ENCODE measurements at places on chromosomes 13 and 19. TPM values are rescaled to one million over a fixed set of nuclear protein-coding genes. Genes with fewer than 3 reads are reported as not detected.

DNA sequence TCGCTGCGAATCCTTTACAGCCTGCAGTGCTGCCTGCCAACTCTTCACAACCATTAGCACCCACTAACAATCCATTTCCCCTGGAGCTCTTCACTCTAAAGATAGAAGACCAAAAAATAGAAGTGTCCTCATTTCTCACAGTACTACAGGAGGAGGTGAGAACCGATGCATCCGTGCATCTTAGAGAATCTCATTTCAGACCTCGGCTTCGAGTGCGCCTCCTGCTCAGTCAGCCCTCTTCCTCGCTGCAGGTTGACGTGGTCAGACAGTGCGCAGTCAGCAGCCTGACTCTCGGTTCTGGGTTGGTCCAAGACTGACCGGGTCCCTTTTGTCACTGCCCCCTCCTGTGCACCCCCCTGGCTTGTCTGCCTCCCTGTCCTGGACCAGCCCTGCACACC lies 85.3 kb downstream of the RAB20 start:
- DNase-seq: no peak
- no peak overlapping the region for H3K4me3 ChIP-seq
- no peaks in the 10 kb centered on the region for H3K4me1 ChIP-seq
- no peak overlapping the region for H3K27ac ChIP-seq
- no peaks in the 10 kb centered on the region for H3K27me3 ChIP-seq
- H3K36me3 ChIP-seq: no peaks in the 10 kb centered on the region

The CD70 gene
- 45.4 TPM for total RNA-seq

DNA sequence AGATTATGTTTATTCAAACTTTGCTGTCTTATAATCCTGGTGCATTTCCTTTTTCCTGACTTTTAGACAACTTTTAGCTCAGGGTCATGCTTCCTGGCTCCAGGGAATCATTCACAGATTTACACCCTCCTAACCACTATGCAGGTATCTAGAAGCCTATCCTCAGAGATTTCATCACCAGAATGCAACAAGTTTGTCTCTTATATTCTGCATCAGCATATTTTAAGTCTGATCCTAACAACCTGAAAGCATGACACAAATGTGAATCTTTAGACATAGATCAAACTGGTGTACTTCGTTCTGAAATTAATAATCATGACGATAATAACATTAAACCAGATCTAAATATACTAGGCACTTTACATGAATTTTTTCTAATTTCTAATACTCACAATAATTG lies 100.0 kb downstream of the TRPC4 start:
- H3K27ac ChIP-seq: no peak overlapping the region
- no peak for DNase-seq
- no peaks in the 10 kb centered on the region for H3K4me1 ChIP-seq
- no peak overlapping the region for H3K4me3 ChIP-seq
- H3K36me3 ChIP-seq: no peaks in the 10 kb centered on the region

- H3K4me1 ChIP-seq: peaks cover 4% of the 10 kb centered on the region
- no peak within 1 kb of the TSS for H3K4me3 ChIP-seq
- no peak for DNase-seq
- H3K36me3 ChIP-seq: no peaks in the 10 kb centered on the region
- no peaks in the 10 kb centered on the region for H3K27me3 ChIP-seq
- no peak within 1 kb of the TSS for H3K27ac ChIP-seq
Measured at GRCh38 chr19:12751635-12752034, at the start of gene BEST2. Gene BEST2, plus strand, starts transcription at chr19:12751791. Its CDS starts 802 bp downstream, at chr19:12752593.

The WASF3 gene
- 20.2 TPM for total RNA-seq

- H3K27ac ChIP-seq: peak overlapping the region; percentile 94
- H3K4me1 ChIP-seq: peaks cover 49% of the 10 kb centered on the region
- peaks cover 3% of the 10 kb centered on the region for H3K36me3 ChIP-seq
- peak overlapping the region; percentile 89 for H3K4me3 ChIP-seq
- H3K27me3 ChIP-seq: no peaks in the 10 kb centered on the region
- DNase-seq: no peak
Measured at GRCh38 chr19:46862974-46863632, 2.3 kb downstream of the ARHGAP35 start.

The MEIOSIN gene
- total RNA-seq: not detected

- no peak overlapping the region for H3K4me3 ChIP-seq
- H3K36me3 ChIP-seq: no peaks in the 10 kb centered on the region
- DNase-seq: no peak
- H3K4me1 ChIP-seq: no peaks in the 10 kb centered on the region
Measured at GRCh38 chr13:111129465-111130115, 14.5 kb downstream of the ARHGEF7 start.

GRCh38 chr19:6227936-6228325 lies 51.8 kb downstream of the MLLT1 start:
- H3K4me1 ChIP-seq: no peaks in the 10 kb centered on the region
- no peaks in the 10 kb centered on the region for H3K36me3 ChIP-seq
- H3K4me3 ChIP-seq: no peak overlapping the region

GRCh38 chr13:114259974-114260373 lies 21.4 kb upstream of the UPF3A start:
- no peak overlapping the region for H3K4me3 ChIP-seq
- H3K4me1 ChIP-seq: no peaks in the 10 kb centered on the region
- no peak overlapping the region for H3K27ac ChIP-seq

The SLC25A41 gene
- 0.21 TPM for total RNA-seq

The FCER2 gene
- total RNA-seq: 0.15 TPM

GRCh38 chr13:90806016-90806615 lies 541.4 kb upstream of the MIR17HG start:
- H3K36me3 ChIP-seq: no peaks in the 10 kb centered on the region
- no peak overlapping the region for H3K27ac ChIP-seq
- no peak for DNase-seq
- H3K27me3 ChIP-seq: no peaks in the 10 kb centered on the region
- H3K4me3 ChIP-seq: no peak overlapping the region

GRCh38 chr19:542173-542866 lies 1.5 kb upstream of the GZMM start:
- no peak overlapping the region for H3K27ac ChIP-seq
- no peak overlapping the region for H3K4me3 ChIP-seq
- no peaks in the 10 kb centered on the region for H3K27me3 ChIP-seq
- H3K4me1 ChIP-seq: no peaks in the 10 kb centered on the region
- no peak for DNase-seq

- H3K27me3 ChIP-seq: no peaks in the 10 kb centered on the region
- H3K4me1 ChIP-seq: no peaks in the 10 kb centered on the region
- H3K4me3 ChIP-seq: no peak overlapping the region
- H3K27ac ChIP-seq: no peak overlapping the region
Measured at GRCh38 chr13:42715909-42716308, 65.5 kb upstream of the FAM216B start.

GRCh38 chr19:17305216-17305516 lies 506 bp upstream of the MRPL34 start:
- no peaks in the 10 kb centered on the region for H3K27me3 ChIP-seq
- peak overlapping the region; percentile 7 for H3K4me3 ChIP-seq
- peaks cover 2% of the 10 kb centered on the region for H3K36me3 ChIP-seq
- peak overlapping the region; percentile 89 for H3K27ac ChIP-seq
- H3K4me1 ChIP-seq: peaks cover 29% of the 10 kb centered on the region

The ZNF284 gene
- total RNA-seq: 0.87 TPM

- no peak overlapping the region for H3K4me3 ChIP-seq
- H3K4me1 ChIP-seq: no peaks in the 10 kb centered on the region
- H3K27ac ChIP-seq: no peak overlapping the region
Measured at GRCh38 chr13:70908795-70909194, 800.5 kb upstream of the KLHL1 start.

DNA sequence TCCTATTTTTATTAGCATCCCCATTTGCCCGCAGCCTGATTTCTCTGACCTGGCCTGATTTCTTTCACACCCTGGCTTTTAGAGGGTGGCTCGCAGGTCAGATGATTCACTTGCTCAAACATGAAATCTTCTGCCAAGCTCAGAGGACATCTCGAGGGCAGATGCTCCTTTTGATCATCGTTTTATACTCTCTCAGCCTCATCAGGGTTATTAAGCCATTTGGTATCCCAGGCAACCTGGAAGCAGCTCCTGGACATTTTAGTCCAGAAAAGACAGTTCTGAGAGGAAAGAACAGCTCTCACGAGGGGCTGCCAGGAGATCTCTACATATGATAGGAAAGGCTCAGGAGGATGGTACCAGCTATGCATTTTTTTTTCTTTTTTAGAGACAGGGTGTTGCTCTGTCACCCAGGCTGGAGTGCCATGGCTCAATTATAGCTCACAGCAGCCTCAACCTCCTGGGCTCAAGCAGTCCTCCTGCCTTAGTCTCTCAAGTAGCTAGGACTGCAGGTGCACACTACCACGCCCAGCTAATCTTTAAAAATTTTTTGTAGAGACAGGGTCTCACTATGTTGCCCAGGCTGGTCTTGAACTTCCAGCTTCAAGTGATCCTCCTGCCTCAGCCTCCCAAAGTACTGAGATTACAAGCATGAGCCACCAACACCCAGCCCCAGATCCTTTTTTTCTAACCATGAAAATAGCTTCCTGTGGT lies 165.4 kb downstream of the KATNAL1 start:
- H3K36me3 ChIP-seq: no peaks in the 10 kb centered on the region
- H3K4me3 ChIP-seq: no peak overlapping the region
- H3K27me3 ChIP-seq: no peaks in the 10 kb centered on the region
- peaks cover 6% of the 10 kb centered on the region for H3K4me1 ChIP-seq
- no peak overlapping the region for H3K27ac ChIP-seq
